ENCODE measurements at places on chromosomes 4 and X. TPM values are rescaled to one million over a fixed set of nuclear protein-coding genes. Genes with fewer than 3 reads are reported as not detected.

The CT45A10 gene
- total RNA-seq: not detected

The MAGEA1 gene
- total RNA-seq: not detected

The CITED1 gene
- total RNA-seq: not detected

The GALNTL6 gene
- total RNA-seq: not detected

The SLC34A2 gene
- not detected for total RNA-seq

The PAGE1 gene
- not detected for total RNA-seq

The SSX1 gene
- total RNA-seq: not detected

The FAM47E gene
- total RNA-seq: 1.4 TPM

The ARSH gene
- not detected for total RNA-seq

The F8A2 gene
- not detected for total RNA-seq

The SPATA4 gene
- not detected for total RNA-seq

The GYPB gene
- total RNA-seq: not detected

The PTCHD1 gene
- not detected for total RNA-seq

The F11 gene
- not detected for total RNA-seq

The SHROOM4 gene
- total RNA-seq: 0.47 TPM

The GAGE12C gene
- total RNA-seq: not detected

The IL3RA gene
- not detected for total RNA-seq

The IL13RA1 gene
- 22.2 TPM for total RNA-seq

The TEX11 gene
- total RNA-seq: not detected

The CTAG1A gene
- total RNA-seq: not detected

The NELFA gene
- total RNA-seq: 12.6 TPM
